Stimulated activated CD8-positive, alpha-beta memory T cell treated with anti-CD3 and anti-CD28 coated beads, Interleukin-15, amount 100 ng/mL, for 1 hour (primary cell): ENCODE measurements at places on chromosomes 5 and 9.

- DNase-seq, result no peak
These were observed 15.1 kb upstream of the LCP2 start for GRCh38 chr5:170312666-170313065.

GRCh38 chr5:141050622-141051520, at the start of gene PCDHB1:
PCDHB1 (plus strand) TSS chr5:141051374; CDS start chr5:141051471, 97 bp downstream.
- DNase-seq, result no peak

GRCh38 chr9:92094655-92095054, 20.6 kb downstream of the SPTLC1 start:
- DNase-seq, result no peak

GRCh38 chr9:100020121-100020795, 78.5 kb downstream of the ERP44 start:
- no peak for DNase-seq

DNA sequence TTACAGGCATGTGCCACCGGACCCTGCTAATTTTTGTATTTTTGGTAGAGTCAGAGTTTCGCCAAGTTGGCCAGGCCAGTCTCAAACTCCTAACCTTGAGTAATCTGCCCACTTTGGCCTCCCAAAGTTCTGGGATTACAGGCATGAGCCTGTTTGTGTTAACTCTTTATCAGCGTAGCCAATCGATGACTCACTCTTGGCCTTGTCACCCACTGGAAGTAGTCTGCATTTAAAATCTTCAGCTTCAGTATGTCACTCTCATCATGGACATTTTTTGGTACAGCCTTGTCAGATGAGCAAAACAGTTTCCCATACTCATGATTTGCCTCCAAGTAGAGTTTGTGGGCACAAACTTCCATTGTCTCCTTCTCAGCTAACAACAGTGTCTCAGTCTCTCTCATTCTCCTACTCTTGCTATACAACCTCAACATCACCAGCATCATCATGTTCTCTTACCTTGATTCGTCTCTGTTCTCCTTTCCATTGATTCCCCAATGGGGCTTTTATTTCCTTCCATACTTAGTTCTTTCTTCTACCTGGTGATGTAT, 22.5 kb downstream of the MUSK start:
- DNase-seq, result no peak

DNA sequence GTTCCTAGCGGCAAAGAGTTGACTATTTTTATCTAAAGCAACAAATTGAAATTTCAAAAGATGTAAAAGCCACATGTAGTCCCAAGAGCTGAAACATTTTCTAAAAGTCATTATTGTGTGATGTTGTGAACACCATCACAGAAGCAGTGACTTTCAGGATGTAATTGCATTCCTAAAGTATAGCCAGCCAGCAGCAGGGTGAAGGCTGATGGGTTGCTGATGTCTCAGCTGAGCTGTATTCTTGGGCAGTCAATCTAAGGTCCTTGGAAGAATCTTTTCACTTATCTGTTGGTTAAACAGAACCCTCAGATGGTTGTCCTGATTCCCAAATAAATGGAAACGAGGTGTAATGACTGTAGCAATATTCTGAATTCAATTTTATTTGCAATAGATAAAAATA, 237.4 kb upstream of the WWC1 start:
- no peak for DNase-seq

DNA sequence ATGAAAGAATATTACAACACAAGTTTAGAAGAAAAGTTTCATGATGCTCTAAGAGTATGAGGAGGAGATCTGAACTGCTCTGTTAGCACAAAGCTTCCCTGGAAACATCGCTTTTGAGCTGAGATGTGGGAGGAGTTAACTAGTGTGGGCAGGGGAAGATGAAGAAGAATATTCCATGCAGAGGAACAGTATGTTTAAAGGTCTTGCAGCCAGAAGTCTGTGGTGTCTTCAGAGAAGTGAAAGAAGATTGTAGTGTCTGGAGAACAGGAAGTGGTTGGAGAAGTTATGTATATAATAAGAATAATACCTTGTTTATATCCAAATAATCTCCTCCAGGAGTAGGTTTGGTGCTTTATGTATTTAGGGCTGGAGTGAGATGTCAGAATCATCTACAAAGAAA, 406.7 kb downstream of the MAN2A1 start:
- no peak for DNase-seq

GRCh38 chr5:93348231-93348630, 232.8 kb downstream of the NR2F1-AS1 start:
- no peak for DNase-seq

DNA sequence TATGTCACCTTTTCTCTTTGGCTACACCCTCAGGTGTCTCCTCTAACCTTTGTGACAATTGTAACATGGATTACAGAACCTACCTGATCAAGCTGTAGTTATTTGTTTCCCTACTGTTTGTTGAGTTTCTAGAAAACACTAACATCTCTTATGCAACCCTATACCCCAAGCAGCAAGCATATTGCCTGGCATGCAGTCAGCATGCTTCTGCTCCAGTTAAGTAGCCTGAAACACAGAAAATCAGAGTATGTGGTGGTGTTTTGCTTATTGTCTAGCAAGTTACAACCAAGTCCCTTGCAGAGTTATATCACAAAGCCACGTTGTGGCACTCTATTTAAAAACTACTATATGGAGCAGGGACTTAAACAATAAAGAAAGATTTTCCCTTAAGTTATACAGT, 131.1 kb downstream of the CDH12 start:
- no peak for DNase-seq

DNA sequence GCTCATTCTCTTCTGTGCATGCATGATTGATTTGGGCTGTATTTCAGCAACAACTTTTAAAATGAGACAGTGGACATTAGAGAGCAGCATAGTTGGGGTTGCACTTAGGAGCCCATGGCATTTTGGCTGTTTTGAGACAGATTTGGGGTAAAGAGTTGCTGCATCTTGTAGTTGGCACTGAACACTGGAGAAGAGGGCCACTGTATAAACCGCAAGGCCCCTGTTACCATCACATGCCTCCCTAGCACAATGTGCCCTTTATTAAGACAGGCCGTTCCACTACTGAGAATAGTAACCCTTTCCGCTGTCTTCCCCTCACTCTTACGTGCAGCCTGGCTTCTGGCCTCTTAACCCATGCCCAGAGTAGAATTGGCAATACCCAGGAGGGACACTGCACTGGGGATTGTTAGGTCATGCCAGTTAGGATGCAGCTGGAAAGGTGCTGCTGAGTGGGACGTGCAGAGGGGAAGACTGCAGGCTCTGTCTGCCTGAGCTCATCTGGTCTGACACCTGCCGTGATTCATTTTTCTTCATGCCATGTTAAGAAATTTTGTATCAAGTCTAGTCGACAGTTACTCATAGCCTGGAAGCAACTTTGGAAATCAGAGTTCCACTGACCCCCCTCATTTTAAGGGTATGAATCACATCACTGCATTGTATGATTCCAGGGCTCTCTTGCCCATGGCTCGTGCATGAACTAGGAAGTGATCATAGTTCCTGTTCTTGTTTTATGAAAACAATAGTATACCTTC, 146.9 kb upstream of the DMRT1 start:
- DNase-seq, result no peak

DNA sequence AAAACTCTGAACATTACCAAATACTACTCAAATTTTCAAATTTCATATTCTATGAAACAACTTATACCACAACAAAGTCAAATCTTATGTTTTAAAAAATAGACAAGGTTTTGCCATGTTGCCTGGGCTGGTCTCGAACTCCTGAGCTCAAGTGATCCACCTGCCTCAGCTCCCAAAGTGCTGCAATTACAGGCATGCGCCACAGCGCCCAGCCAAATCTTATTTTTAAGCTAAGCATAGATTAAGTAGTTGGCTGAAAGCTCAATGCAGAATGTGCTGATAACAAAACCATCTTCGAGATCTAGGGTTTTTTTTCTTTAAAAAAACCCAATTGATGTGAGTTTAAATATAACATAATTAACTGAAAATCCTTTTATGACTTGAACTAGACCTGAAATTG, 6.4 kb downstream of the LMBRD2 start:
- no peak for DNase-seq

GRCh38 chr5:73827106-73827450, 201.1 kb downstream of the ARHGEF28 start:
- DNase-seq, result no peak

GRCh38 chr5:7540736-7541485, 145.0 kb downstream of the ADCY2 start:
- no peak for DNase-seq

DNA sequence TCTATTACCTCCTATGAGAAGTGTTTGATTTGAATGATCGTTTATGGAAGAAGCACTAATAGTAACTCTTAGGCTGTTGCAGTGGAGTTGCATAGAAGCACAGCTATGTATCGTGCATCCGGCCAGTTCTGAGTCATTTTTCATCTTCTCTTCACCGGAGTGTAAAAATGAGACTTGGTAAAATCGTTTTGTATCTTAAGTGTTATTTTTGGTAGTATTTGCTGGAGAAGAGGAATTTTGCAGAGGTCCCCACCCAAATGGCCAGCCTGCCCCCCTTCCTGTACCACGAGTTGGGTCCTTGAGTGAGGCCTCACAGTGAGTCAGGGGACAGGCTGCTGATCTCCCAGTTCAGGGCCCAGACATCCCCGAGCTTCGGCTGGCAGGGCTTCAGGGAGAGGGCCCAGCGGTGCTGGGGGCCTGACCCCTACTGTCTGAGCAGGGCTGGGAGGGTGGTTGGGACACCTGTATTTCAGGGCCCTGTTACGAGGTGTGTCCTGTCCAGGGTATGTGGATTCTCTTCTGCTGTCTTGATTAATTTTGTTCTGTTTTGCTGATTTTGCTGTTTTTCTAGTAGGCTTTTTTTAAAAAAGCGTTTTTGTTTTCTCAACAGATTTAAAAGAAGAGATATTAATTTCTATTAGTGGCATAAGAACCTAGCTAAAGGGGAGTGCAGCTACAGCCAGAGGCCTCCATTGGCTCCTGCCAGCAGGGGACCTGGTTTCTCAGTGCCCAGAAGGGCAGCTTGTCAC, 210.8 kb downstream of the TRIO start:
- DNase-seq, result no peak

DNA sequence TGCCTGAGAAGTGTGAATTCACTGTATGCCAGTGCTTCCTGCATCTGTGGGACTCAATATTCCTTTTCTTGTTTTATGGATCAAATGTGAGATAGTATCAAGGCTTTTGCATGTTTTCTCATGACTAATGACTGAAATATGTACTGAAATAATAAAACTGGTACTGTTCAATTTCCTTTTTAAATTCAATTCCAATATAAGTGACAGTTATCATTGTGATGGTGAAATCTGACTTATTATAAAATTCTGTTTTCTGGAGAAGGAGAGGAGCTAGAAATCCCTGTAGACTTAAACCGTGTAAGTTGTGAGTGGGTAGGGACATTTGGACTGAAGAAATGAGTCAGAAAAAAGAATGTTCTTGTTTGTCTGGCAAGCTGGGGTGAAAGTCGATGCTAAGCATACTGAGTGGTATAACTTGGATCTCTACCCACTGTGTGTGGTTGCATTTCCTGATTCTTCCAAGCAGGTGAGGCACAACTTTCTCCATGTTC, 245.2 kb downstream of the EFNA5 start:
- DNase-seq, result no peak

- no peak for DNase-seq
These were observed 320.1 kb downstream of the AGTPBP1 start for GRCh38 chr9:85421641-85422040.

GRCh38 chr5:5533927-5534326, 111.5 kb downstream of the ICE1 start:
- no peak for DNase-seq

DNA sequence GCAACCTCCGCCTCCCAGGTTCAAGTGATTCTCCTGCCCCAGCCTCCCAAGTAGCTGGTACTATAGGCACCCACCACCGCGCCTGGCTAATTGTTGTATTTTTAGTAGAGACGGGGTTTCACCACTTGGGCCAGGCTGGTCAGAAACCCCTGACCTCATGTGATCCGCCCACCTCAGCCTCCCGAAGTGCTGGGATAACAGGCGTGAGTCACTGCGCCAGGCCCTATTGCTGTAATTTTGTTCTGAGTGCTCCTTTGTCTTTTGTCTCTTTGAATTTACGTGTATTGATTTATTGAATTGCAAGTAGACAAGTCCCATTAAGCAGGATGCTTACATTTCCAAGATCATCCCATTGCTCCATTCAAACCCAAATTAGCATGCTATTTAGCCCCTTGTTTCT, 186.7 kb downstream of the MSX2 start:
- no peak for DNase-seq

- DNase-seq, result no peak
These were observed 709 bp downstream of the UAP1L1 start for GRCh38 chr9:137077758-137078693.

DNA sequence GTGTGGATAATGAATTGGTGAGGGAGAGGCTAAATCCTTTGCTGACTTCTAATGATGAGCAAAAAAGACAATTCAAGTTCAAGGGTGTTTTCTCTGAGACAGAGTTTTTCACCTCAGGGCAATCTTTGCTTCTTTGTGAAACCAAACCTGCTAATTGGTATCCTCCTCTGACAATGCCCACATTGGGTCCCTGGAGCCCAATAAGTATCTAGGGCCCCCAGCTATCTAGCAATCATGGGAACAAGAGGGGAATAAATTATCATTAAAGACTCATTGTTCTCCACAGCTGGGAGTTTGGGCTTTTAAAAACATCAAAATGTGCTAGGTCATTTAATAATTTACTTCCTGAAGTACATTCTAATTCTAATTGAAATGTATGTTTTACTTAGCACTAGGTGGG, 227.3 kb downstream of the TMEM167A start:
- no peak for DNase-seq

- DNase-seq, result no peak
These were observed 56.1 kb upstream of the GLRX start for GRCh38 chr5:95878417-95879323.

- no peak for DNase-seq
These were observed 30.9 kb downstream of the NTNG2 start for GRCh38 chr9:132192728-132193127.

- no peak for DNase-seq
These were observed 26.3 kb upstream of the CORO2A start for GRCh38 chr9:98218562-98219363.

- DNase-seq, result no peak
These were observed 10.0 kb upstream of the CRB2 start for GRCh38 chr9:123346026-123346425.

DNA sequence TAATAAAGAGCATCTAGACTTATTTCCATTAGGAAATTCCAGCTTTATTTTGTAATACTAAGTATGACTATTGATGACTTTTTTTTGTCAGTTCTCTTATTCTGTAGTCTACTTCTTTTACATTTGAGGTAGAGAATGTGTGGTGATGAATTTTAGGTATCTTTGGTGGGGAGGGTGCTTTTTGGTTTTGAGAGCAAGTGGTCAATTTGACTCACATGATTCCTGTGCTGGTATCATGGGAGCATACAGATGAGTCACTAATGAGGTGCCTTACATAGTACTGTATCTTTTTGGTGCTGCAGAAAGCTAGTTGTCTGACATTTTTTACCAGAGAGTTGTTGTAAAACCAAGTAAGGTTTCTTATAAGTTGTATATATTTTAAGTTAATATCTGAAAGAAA, 35.3 kb downstream of the ERBIN start:
- no peak for DNase-seq
